NCI-H1930 (cell line): ENCODE measurements at places on chromosomes 1 and 21.

DNA sequence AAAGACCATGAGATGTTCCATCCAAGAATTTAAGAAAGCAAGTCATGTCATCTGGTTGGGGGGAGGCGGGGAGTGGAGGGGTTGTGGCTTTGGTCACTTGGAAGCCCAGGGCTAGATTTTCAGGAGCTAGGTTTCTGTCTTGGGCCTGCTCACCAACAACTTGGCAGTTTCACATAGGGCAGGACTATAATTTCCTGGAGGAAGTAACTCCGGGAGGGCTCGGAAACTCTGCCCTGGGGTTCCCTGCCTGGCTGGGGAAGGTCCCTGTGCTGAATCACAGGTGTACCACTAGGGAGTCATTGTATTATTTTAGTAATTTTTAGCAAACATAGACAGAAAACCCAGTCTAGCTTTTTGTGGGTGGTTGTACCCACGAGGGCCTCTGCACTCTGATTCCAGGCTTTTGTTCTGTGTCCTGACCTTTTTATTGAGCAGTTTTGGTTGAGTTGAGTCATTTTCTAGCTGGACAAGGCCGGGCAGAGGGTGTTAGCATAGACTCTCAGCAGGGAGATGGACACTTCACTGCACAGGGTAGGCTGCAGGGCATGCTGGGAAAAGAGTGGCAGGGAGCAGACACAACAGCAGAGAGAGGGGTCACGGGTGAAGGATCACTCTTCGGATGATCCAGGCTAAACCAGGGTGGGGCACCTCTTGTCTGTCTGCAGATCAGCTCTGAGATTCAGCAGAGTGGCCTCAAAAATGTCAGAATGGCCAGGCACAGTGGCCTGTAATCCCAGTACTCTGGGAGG lies 144.7 kb downstream of the GRIK3 start:
- no peak for DNase-seq

DNA sequence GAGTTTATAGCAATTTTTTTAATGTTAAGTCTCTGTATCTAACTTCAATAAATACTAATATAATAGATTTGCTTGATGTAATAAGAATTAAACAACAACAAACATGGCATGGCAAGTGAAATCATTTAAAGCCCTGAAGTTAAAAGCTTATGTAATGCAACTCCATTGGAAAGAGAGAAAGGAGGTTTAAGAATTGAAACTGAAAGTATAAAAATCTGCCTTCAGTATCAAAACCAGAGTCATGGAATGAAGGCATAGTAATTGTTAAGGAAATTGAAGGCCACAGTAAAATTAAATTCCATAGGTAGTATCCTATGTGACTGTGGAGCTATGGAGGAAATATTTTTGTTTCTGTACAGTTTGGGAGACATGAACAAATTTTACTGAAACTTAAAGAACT lies 55.1 kb downstream of the PRDX6 start:
- DNase-seq, result no peak

GRCh38 chr1:209249785-209250440 lies 333.6 kb upstream of the CAMK1G start:
- no peak for DNase-seq

GRCh38 chr1:183327434-183328290 lies 90.5 kb downstream of the NMNAT2 start:
- DNase-seq, result no peak

GRCh38 chr21:37528150-37528937 lies 161.8 kb downstream of the DYRK1A start:
- no peak for DNase-seq

DNA sequence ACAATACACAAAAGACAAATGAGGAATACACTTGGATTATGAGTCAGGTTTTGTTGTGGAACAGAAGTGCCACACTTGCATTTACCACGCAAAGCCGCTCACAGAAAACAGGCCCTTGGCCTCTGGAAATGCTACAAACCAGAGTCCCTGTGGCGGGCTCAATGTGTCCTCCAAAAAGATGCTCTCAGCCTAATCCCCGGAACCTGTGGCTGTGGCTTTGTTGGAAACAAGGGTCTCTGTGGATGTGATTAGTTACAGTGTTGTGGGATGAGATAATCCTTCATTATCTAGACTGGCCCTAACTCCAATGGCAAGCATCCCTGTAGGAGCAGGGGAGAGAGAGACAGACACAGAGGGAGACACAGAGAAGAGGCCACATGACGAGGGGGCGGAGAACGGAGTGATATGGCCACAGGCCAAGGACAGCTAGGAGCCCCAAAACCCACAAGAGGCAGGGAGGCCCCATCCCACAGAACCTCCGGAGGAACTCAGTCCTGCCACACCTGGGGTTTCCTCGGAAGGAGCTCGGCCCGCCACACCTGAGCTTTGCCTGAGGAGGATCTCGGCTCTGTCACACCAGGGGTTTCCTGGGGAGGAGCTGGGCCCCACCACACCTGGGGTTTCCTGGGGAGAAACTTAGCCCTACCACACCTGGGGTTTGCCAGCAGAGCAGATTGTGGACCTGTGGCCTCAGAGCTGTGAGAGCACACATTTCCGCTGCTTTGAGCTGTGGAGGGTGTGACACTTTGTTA lies 55.4 kb downstream of the NPHP4 start:
- no peak for DNase-seq

DNA sequence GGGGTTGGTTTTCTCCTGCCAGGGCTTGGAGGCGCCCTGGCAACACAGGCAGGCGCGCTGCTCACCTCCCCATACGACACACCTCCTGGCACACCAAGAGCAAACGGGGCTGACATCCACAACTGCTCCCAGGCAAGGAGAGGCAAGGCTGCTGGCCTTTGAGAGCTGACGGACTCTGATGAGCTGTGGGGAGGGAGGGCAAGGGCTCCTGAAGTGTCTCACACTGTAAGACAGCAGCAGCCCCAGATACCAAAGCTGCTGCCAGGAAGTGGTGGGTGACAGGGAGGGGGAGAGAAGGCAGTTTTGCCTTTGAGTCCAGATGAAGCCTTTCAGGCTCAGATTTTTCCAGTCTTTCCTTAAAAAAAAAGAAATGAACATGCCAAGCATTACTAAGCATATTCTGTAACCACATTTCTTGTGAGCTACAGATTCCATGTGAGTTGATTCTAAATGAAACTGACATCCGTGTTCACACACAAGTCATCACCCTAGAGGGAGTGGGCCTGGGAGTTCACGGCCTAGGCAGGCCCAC lies 24.3 kb downstream of the PGBD5 start:
- DNase-seq, result no peak

GRCh38 chr1:109547463-109548320 lies 723 bp upstream of the GNAI3 start:
- no peak for DNase-seq

DNA sequence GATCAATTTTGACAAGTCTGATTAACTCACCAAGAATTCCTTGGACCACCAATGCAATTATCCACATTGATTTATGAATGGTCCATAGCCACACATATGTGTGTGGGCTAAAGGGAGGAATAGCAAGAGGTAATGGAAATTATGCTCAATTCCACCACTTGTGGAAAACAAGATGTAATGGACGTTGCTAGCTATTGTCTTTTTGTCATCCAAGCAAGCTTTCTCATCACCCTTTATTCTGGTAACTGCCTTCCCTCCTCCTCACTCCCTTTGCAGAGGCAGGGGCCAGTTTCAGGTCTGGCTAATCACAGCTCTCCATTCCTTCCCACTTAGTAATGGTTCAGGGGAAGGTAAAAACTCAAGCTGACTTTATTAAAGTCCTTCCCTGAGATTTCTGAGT lies 24.7 kb upstream of the RAB3GAP2 start:
- DNase-seq, result no peak

- DNase-seq, result no peak
Measured at GRCh38 chr1:173009597-173009996, 41.1 kb downstream of the TNFSF18 start.
